ENCODE measurements at places on chromosomes 5 and 9.
A peak's percentile ranks its signal among the peaks of the same experiment; 100 is the strongest.

GRCh38 chr5:177592010-177592834 is at the start of gene TMED9:
TSS of gene TMED9 (plus strand) at chr5:177592203. CDS start at chr5:177592215, 12 bp downstream.
- DNase-seq, result peak; percentile 94

DNA sequence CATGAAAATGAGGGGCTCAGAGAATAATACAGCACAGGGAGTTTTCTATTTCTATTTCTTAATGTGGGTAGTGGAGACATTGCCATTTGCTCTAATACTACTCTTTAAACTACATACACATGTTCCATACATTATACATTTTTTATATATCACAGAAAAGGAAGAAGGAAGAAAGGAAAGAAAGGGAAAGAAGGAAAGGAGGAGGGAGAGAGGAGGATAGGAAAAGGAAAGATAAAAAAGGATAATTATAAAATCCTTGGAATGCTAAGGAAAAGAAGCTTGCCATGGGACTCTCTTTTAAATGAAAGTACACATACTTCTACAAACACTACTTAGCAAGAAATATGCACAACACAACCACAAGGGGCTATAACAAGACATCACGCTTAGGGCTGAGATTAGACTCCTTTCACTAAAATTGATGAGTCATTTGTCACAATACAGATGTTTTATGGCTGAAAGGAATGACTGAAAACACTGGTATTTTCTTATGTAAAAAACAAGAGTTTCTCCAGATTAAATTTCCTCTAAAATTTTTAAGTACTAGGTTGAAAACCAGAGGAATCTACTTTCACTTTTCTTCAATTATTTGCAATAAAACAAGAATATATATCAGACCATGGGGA is 219.8 kb downstream of the ARL15 start:
- DNase-seq, result peak; percentile 22

DNA sequence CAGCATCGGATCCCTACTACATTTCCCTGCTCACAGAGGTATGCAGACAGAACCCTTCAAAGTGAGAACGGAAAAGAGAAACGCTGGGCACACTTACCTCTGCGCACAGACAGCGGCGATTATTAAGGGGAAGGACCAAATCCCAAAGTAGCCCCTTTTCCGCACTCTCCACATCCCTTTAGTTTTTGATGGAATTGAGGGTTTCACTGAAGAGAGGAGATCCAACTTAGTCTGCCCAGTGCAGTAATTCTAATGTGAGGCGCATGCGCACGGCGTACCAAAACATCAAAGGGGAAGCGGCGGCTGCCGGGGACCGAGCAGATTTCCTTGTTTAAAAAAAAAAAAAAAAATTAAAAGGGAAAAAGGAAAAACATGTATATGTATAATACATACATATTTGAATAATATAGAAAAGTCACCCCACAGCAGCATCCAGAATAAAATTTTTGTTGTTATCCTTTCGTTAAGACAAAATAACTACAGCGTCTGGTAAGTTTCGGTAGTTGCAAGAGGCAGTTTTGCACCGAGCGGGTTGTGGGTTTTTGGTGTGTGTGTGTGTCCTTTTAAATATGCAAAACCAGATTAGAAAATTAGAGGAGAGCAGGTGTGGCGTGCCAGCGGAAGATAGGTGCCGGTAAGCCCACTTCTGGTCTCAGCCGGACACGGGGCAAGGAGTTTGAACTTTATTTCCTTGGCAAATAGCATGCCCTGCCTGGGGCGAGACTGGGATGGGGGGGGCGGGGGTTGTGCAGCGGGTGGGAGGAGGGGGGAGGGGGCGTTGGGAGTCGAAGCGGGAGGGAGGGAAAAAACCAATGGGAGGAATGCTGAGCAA is at the start of gene GABRB2:
GABRB2 (minus strand) TSS at position 256 of the 832 bp plus-strand sequence; CDS start at position 174, 82 bp downstream.
- DNase-seq, result peak; percentile 77

- peak; percentile 88 for DNase-seq
Observed at GRCh38 chr5:119743927-119744326, 114.6 kb downstream of the FAM170A start.

- DNase-seq, result no peak
Observed at GRCh38 chr5:40359832-40360231, 319.9 kb upstream of the PTGER4 start.

GRCh38 chr9:33142535-33142934 is 24.6 kb downstream of the B4GALT1 start:
- no peak for DNase-seq

- DNase-seq, result no peak
Observed at GRCh38 chr9:206481-206880, 8.2 kb upstream of the DOCK8 start.

- peak; percentile 33 for DNase-seq
Observed at GRCh38 chr9:134365791-134366222, 39.6 kb downstream of the RXRA start.

DNA sequence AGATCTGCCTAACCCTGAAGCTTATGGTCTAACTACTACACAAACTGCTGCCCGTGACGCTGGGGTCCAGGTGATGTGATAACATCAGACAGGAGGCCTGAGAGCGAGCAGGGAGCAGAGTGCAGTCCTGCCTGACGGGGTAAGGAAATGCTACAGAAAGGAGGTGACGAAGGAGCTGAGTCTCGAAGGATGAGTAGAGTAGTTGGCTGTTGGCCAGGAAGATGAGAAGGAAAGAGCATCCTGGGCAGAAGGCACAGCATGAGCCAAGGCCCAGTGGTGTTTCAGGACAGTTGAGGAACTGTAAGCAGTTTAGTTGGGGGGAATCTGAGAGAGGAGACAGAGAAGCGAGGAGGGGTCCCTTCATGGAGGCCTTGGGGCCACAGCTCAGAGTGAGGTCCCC is 136.0 kb upstream of the TBC1D2 start:
- DNase-seq, result no peak

- peak; percentile 68 for DNase-seq
Observed at GRCh38 chr9:137301081-137301947, 757 bp downstream of the NRARP start.

DNA sequence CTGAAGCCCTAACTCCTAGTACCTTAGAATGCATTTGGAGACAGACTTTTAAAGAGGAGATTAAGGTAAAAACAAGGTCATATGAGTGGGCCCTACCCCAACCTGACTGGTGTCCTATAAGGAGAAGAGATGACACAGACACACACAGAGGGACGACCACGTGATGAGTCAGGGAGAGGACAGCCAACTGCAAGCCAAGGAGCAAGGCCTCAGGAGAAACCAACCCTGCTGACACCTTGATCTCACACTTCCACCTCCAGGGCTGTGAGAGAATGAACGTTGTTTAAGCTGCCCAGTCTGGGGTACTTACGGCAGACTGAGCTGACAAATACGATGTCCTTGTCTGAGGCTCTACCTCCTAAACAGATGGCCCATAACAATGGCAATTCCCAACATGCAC is 93.6 kb downstream of the ROR2 start:
- DNase-seq, result peak; percentile 62

GRCh38 chr5:119273391-119273839 is 82.4 kb upstream of the TNFAIP8 start:
- DNase-seq, result no peak

DNA sequence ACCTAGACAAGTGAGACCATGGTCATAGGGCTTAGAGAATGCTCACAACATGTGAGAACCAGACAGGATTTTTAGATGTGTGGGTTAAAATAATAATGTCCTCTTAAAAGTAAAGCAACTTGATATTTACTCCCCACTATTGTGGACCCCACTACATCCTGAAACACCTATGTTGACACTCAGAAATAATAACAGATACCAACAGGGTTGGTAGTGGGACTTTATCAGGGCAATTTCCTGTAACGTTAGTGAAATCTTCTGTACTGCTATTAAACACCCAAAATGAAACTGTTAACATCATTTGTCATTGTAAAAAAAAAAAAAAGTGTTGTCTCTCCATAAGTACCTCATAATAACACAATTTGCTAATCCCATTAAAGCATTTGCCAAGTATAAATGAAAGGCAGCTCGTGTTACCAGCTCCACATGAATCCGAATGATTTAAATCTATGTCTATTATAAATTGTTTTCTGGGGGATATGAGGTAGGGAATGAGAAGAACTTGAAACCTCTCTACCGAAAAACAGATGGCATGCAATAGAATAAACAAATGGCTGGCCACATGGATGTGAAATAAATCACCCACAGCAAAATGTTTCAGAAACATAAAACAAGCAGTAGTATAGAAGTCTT is 285.9 kb downstream of the ARHGEF28 start:
- DNase-seq, result no peak

DNA sequence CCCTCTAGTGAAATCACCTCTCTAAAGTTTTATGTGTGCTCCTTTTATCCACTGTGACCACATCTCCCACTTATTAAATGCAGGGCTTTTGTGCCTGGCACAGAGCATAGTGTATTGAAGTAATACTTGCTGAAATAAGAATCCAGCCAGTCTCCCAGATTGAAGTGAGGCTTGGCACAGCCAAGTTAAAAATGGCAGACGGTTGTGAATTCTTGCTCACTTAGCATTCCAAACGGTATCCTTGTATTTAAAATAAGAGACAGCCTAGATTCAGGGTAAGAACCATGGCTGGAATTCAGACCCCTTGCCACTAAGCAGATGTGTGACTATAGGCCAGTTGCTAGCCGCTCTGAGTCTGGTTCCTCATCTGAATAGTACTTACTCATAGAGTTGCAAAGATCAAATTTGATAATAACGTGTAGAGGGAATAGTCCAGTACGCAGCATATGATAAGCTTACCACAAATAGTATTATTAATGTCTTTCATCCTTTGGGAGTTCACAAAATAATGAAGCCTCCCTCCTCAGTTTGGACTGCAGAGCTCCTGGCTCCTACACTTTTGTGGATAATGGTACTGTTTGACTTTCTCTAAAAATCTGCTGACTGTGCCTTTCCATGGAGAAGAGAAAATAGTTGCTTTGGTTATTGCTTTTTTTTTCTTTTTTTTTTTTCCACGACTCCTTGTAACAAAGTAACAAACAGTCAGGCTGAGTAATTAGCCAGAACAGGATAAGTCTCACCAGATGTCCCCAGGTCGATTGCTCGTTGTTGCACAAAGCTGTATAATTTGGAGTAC is 51.5 kb downstream of the FGF1 start:
- DNase-seq, result no peak

DNA sequence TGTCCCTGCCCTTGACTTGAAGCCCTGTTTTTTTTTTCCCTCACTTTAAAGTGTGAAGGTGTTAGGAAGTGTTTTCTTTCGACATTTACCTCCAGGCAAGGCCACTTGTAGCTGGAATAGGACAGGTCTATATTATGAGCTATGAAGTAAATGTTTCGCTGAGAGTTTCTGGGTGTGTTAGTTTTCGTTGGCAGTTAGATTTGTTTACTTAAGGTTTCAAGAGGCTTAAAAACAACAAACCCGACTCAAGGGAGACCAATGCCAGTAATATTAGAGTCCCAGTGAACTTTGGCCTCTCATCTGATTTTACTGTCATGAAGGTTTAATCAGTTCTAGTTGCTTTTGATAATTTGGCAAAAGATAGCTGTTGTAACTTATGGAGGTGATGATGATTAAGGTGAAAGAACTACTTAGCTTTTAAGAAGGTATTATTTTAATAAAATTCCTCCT is 25.2 kb downstream of the OCLN start:
- peak; percentile 22 for DNase-seq

DNA sequence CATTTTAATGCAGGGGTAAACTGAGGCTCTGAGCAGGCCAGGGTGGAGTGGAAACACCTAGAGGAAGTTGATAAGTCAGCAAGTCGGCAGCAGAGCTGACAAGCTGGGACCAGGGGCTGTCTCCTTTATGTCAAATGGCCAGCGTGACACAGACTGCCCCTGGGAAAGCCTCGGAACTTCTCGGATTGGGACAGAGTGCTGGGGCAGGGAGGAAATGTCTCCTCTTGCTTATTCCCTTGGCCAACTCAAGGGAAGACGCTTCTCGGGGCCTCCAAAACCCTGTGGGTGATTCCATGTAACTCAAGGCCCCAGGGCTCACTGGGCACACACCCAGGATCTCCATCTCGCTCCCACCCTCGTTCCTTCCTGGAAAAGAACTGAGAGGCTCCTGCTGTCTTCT is 25.4 kb upstream of the ANXA6 start:
- no peak for DNase-seq

- no peak for DNase-seq
Observed at GRCh38 chr5:97998941-97999340, 774.5 kb upstream of the RGMB start.

- DNase-seq, result peak; percentile 38
Observed at GRCh38 chr9:99294850-99295461, 72.9 kb downstream of the SEC61B start.

GRCh38 chr9:27029186-27029585 is 23.7 kb upstream of the LRRC19 start:
- no peak for DNase-seq

GRCh38 chr9:116656977-116657376 is 30.1 kb upstream of the TRIM32 start:
- DNase-seq, result no peak

GRCh38 chr9:81724242-81724889 is 35.0 kb upstream of the TLE1 start:
- DNase-seq, result no peak

DNA sequence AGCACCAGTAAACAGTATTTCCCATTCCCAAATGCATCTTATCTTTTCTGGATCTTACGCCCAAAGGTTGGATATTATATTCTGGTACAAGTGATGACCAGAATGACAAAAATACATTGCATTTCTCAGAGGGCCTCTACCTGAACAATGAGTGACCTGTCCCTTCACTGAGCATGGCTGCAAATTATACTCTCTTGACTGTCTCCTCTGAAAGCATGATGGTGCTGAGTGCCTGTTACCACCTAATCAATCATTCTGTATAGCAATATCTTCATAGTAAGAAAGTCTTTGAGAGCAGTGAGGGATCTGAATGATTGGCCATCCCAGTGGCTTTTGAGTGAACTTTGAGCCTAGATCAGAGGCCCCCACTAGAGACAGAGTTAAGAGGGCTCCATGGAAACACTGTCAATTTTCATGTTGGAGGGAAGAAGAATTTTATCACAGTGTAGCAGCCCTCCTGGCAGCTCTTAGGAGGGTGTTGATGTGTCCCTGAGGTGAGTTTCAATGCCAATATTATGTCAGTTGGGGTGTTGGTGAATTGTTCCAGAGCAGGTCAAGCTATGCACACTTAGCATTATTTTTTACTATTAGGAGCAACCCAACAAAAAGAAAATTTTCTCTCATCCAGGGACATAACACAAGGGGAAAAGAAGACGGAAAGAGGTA is 171.7 kb downstream of the MARCHF11 start:
- DNase-seq, result no peak

GRCh38 chr5:142896325-142897007 is 126.3 kb downstream of the ARHGAP26 start:
- DNase-seq, result peak; percentile 94

- peak; percentile 57 for DNase-seq
Observed at GRCh38 chr9:2158111-2158610, 143.0 kb downstream of the SMARCA2 start.

GRCh38 chr9:95157481-95158151 is 159.9 kb downstream of the FANCC start:
- no peak for DNase-seq
